ENCODE measurements at places on chromosomes 1 and 21.
A peak's percentile ranks its signal among the peaks of the same experiment; 100 is the strongest.

DNA sequence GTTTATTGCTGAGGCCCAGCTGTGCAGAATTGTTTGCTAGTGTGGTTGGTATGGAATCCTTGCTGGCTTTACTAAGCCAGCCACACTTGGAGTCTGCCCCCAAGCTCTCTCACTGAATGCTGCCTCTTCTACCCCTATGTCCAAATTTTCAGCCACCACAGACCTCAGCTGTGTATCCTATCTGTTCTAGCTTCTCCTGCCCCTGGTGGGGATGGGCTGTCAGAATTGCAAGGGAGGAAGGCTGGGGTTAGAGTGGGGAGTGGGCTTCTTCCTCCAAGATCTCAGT lies 4.4 kb downstream of the NHLH1 start:
- no peak for DNase-seq

DNA sequence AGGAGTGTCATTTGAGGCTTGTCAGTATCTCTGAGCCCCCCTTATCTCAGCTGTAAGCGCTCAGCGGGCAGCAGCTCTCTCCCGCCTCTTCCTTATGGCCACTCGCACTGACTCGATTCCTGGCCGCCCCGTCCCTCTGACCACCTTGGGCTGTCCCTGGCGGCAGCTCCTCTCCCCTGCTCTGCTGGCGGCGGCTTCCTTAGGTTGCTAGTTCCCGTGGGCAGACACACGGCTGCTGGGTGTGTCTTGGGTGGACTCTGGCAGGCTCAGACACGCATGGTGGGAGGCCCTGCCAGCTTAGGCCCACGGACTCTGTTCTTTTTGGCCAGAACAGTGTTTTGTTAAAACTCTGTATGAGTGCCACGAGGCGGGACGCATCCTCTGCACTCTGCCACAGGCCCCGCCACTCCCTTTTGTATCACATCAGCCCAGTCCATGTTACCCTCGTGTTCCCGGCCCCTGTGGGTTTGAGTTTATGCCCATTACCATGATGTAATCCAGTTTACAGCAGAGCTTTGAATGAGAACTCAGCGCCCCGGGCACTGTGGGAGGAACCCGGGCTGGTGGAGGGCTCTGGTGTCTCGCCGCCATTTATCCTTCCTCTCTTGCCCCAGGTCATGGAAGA lies 45.9 kb downstream of the COQ8A start:
- no peak for DNase-seq

GRCh38 chr1:197471248-197471985 lies 203.4 kb downstream of the CRB1 start:
- no peak for DNase-seq

DNA sequence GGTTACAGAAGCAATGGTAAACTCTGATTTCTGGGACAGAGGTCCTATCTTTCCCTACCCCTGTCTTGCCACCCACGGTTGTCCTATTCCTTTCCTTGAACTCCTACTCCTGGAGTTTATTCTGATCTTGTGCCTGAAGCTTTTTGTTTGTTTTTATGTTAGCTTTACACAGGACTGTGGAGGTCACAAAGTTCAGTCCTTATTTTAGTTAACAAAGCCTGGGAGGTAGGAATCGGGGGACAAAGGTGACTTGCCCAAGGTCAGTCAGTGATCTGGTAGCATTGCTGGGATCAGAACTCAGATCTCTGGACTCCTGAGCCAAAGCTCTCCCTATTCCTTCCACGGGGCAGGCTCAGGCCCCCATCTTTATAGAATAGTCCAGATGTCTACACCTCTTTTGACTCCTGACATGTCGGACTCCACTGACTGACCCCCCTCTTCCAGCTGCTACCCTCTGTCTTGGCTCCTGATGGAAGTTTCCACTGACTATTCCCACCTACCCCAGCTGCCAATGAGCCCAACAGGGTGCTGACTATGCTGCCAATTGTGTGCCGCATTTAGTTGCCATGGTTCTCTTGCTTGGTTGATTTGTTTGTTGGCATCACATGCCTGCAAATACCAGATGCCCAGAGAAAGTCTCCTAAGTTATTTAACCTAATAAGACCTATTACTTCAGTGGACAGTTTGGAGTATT lies 9.9 kb downstream of the F5 start:
- no peak for DNase-seq

- DNase-seq, result no peak
Measured at GRCh38 chr1:1181129-1181937, 7.7 kb downstream of the TTLL10 start.

DNA sequence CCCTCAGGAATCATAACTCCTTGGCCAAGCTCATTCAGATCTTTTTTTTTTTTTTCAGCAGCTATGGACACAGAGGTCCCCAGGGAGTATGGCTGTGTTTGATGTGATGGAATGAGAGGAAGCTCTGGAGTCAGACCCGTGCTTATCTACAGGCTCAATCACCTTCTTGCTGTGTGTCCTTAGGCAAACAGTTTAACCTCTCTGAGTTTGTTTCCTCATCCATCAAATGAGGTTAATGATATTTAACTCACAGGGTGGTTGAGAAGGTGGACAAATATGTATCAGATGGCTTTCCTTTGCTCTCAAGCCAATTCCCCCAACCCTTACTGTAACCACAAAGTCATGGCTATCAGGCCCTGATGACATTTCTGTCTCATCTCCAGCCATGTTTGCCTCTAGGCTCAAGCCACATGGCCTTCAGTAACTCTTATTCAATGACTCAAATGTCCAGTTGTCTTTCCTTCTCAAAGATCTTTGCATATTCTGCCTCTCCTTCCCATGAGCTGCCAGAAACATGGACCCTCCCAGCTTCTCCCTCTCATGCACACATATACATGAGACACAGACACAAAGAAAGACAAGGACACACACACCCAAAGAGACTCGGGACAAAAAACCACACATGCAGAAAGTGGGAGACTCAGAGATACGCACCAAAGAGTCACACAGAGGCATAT lies 303.5 kb upstream of the KAZN start:
- no peak for DNase-seq

- DNase-seq, result peak; percentile 46
Measured at GRCh38 chr21:32403201-32403777, 9.2 kb upstream of the EVA1C start.

GRCh38 chr1:228767636-228768354 lies 32.5 kb downstream of the RHOU start:
- DNase-seq, result peak; percentile 34

DNA sequence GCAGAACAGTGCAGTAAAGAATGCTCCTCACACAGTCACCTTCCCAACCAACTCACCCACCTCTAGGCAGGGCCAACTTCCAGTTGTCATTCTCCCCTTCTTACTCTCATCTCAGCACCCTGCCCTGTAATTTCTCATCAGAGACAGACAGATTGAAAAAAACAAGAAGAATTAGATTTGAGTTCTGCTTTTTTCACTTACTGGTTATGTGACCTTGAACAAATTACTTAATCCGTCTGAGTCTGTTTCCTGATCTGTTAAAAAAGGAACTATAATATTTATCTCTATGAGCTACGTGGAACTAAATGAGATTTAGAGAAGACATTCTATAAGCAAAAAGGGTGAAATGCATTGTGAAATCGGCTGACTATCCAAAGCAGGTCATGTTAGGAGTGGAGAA lies 330.3 kb downstream of the ZNF326 start:
- DNase-seq, result no peak

DNA sequence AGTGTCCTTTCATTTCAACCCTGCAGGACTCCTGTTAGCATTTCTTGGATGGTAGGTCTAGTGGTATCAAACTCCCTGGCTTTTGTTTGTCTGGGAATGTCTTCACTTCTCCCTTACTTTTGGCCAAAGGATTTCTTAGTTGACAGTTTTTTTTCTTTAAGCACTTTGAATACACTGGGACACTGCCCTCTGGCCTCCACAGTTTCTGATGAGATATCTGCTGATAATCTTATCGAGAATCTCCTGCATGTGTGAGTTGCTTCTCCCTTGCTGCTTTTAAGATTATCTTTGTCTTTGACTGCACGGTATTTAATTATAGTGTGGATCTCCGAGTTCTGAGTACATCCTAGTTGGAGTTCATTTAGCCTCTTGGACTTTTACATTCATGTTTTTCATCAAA lies 13.3 kb downstream of the UTS2 start:
- no peak for DNase-seq

GRCh38 chr21:33157303-33157702 lies 72.4 kb upstream of the IFNAR2 start:
- no peak for DNase-seq

GRCh38 chr1:121413821-121414220 lies 229.0 kb downstream of the SRGAP2C start:
- DNase-seq, result no peak

DNA sequence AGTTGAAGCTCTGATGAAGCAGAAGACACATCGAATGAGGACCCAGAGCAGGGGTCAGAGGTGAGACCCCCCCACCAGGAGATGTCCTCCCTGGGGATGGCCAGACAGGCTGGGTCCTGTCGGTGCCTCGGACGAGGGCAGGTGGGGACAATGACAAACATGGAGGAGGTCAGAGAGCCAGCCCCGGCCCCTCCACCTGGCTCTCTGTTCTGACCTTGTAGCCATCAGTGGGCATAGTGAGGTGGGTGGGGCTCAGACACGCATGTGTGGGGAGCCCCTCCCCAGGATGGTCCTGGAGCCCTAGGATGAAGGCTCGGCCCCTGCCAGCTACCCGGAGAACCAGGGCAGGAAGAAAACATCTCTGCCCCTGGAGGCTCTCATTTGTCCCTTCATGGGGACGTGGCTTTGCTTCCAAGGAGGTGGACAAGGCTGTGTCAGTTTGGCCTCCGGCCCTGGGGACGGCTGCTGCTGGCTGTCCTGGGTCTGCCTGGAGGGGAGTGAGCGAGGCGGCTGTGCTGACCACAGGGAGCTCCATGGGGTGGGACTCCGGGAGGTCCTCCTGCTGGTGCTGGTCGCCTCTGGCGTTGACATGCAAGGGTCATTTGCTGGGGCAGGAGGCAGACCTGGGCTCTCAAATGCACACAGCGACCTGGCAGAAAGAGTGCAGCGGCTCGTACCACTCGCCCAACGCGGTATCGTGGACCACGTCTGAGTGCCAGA lies 2.6 kb downstream of the KRTAP10-6 start:
- DNase-seq, result no peak

DNA sequence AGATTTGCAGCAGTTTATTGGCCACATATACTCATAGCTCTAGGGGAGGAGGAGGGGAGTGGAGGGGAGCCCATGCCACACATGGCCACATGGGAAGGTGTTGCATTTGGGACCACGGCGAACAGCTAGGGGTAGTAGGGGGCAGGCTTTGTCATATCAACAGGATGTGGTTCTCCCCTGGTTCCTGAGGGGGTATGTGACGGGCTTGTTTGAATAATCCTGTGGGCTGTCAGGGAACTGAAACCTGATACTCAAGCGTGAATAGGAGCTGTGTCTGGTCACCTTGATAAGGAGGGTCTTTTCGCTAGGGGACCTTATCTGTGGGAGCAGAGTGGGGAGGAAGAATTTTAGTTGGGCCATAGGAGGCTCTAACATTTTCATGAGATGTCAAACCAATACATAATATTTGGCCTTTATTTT lies 264.7 kb downstream of the CTH start:
- no peak for DNase-seq

DNA sequence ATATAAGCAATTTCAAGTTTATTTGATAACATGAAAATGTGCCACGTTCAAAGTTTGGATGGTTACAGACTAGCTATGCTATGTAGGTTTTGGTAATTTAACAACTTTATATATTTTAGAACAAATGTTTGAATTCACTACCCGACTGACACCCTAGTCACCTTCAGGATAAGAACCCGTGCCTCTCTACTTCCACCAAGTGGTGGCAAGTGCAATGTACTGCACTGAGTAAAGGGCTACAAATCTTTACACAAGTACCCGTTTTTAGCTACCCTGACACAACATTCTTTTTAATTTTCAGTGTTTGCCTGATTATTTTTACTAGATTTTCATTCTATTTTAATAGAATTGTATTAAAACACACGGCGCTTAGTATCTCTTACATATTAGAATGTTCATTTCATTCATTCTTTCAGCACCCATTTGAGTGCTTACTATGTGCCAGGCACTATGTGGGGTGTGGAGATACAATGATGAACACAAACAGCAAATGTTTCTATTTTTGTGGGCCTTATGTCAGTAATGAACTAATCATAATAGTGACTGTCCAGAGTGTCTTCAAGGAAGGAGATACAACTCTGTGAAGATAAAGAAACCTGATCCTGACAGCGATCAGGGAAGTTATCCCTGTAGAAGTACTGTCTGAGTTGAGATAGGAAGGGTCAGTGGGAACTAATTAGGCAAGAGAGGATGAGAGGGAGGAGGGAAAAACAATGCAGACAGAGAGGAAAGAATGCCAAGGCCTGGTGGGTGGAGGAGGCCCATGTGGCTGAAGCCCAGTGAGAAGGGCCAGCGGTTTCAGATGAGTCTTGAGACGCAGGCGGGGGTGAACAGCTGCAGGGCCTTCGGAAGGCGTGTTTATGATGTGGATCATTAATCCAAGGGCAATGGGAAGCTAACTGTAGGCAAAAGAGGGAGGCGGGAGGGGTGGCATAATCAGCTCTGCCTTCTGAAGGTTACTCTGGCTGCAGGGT lies 3.8 kb downstream of the LCA5L start:
- no peak for DNase-seq

DNA sequence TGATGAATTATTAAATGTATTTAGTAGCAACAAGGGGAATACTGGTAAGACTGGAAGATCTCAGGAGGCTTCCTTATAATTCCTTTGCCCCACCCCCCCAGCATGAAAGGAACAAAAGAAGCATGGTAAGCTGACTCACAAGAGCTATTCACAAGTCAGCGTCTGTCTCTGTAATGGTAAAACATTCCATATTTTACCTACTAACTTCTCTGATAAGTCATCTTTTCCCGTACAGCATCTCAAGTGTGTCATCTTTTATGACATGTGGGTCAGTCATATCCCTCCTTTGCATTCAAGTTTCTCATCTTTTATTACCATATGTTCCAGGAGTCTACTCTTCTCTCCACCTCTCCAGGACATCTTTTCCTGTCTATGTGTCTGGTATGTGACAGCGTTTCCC lies 241.3 kb downstream of the PLA2G4A start:
- DNase-seq, result no peak

DNA sequence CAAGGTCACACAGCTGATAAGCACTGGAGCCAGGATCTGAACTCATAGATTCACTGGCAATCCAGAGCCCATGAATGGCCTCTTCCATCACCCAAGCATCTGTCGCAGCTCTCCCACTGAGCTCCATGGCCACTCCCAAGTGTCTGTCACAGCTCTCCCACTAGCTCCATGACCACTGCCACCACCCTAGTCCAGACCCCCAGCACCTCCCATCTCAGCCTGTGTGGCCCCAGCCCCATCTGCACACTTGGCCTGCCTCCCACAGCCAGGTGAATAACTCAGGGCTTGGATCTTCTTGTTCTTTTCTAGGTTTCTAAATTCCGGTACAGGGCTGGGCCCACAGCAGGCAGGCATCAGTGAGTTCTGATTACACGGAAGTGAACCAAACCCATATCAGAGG lies 76.0 kb downstream of the GLIS1 start:
- no peak for DNase-seq

Data from DMS79 treated with DMSO at 0.1 percent for 48 hours (cell line).